ENCODE measurements at places on chromosomes 12 and 14.
A peak's percentile ranks its signal among the peaks of the same experiment; 100 is the strongest.

GRCh38 chr12:89129167-89129870 lies 223.0 kb downstream of the DUSP6 start:
- no peak for DNase-seq

GRCh38 chr12:30870491-30871265 lies 55.9 kb upstream of the TSPAN11 start:
- no peak for DNase-seq

DNA sequence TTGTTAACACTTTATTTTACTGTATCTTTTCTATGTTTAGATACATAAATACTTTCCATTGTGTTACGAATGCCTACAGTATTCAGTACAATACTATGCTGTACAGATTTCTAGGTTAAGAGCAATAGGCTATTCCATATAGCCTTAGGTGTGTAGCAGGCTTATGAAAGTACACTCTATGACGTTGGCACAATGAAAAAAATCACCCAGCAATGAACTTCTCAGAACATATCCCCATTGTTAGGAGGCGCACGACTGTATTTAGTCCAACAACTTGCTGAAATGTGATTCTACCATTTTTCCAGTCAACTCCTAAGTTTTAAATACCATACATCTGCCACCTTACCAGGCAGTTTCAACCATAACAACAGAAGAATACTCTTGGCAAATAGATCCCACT lies 1.8 kb downstream of the PARP11 start:
- DNase-seq, result no peak

- DNase-seq, result no peak
Measured at GRCh38 chr12:24537083-24537860, 411.6 kb downstream of the BCAT1 start.

- DNase-seq, result no peak
Measured at GRCh38 chr14:29528889-29529288, 398.8 kb downstream of the PRKD1 start.

GRCh38 chr14:91118511-91119068 lies 4.7 kb downstream of the DGLUCY start:
- no peak for DNase-seq

- DNase-seq, result no peak
Measured at GRCh38 chr14:95007921-95008320, 149.4 kb downstream of the DICER1 start.

- DNase-seq, result no peak
Measured at GRCh38 chr14:102315121-102315520, 4.4 kb upstream of the ZNF839 start.

DNA sequence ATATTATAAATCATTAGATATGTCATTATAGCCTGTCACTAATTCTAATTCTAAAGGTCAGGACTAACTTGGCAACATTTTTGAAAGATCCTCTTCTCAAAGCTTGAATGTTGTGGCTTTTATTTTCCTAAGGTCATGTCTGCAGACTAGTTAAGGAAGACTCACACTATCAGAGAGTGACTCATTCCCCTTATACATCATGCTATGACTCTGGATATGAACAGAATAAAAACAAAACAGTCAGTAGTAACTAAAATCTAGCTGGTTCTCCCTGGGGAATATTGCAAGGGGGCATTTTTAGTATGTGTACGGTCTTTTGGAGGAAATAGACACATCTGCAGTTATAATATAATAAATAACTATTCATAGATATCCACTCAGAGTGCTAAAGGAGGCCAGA lies 170.6 kb downstream of the SLC2A13 start:
- peak; percentile 27 for DNase-seq

GRCh38 chr12:118706437-118706836 lies 274.9 kb upstream of the SRRM4 start:
- no peak for DNase-seq

GRCh38 chr12:128852885-128853599 lies at the start of gene GLT1D1:
Gene GLT1D1, plus strand, starts transcription at chr12:128853478. Its CDS starts 104 bp downstream, at chr12:128853582.
- no peak for DNase-seq

GRCh38 chr12:24255920-24256665 lies 306.6 kb upstream of the SOX5 start:
- no peak for DNase-seq

- no peak for DNase-seq
Measured at GRCh38 chr14:23725528-23725927, 89.4 kb downstream of the DHRS2 start.

DNA sequence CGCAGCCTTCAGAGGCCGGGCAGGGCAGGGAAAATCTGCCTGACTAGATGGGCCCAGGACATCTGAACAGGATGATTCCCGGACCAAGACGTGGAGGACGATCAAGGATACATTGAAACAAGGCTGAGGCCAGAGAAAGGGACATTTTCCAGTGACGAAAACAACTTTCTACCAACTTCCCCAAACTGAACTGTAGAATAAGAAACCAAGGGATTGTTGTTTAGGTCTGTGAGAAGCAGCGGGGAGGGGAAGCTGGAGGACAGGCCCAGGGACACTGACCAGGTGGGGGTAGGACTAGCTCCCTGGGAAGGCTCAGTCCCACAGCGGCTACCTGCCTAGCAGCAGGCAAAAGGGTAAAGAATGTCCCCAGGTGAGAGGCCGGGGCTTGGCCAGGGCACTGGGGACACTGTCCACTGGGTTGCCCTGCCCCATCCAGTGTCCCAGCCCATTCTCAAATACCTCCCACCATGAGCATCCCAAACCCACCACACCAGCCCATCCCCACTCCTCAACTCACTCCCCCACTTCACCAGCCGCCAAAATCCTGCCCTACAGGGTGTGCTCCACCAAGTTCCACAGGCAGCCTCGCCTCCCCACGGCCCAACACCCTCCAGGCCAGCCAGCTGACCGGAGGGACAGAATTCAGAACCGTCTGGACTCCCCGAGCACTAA lies 995 bp downstream of the TNFRSF1A start:
- no peak for DNase-seq

- DNase-seq, result no peak
Measured at GRCh38 chr14:39555749-39556148, 123.5 kb upstream of the FBXO33 start.

DNA sequence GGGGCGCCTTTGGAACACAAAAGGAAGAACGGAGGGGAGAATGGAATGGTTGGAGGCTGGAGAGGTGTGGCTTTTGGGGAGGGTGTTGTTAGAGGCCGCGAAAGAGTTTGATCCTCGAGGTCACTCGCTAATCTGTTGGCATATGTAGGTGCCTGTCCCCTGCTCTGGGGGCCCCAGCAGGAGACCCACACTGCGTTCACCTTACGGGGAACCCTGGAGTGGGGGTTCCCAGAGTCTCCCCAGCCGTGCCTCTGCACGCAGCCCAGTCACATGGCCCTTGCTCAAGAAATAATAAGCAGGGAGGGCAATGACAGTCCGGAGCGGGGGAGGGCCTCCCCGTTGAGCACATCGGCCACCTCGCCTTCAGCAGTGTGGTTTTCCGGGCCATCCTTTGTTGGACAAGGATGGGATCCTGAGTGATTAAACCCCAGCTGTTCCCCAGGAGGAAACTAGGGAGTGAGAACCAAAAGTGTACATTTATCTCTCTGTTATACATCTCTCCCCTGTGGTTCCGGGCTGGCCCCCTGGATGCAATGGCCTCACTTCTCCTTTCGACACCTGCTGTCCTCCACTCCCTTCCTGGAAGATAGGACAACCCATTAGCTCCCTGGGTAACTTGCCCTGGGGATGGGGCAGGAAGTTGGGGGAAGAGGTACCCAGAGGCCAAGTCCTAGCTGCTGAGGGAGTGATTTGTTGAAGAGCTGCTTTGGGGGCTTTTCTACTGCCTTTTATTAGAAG lies 1.3 kb downstream of the PLEKHG3 start:
- DNase-seq, result no peak

DNA sequence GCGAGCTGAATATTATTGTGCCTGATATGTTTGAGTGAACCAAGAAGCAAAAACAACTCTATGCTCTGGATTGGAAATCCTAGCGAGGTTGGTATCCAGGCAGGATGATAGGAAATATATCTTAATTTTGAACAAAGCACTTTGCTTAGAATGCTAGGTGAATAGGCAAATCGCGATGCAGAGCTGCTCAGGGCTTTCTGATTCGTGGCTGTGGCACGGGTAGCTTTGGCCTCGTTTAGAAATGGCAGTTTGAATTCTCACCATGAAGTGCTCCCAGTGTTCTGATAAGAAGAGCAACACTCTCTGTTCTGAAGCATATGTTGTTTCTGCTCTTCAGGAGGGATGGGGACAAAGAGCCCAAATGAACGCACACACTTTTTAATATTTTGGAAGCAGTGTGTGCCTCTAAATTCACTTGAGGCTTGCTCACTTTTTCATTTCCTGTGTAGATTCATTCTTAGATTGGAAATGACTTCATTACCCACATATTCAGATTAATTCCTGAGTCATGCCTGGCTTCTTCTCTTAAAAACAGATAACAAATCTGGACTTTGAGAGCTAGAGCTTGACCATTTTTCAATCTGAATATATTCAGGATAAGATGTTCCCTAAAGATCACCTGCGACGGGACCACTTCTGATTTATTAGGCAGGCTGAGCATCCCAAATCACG lies 200.9 kb downstream of the RPAP3 start:
- DNase-seq, result peak; percentile 65

DNA sequence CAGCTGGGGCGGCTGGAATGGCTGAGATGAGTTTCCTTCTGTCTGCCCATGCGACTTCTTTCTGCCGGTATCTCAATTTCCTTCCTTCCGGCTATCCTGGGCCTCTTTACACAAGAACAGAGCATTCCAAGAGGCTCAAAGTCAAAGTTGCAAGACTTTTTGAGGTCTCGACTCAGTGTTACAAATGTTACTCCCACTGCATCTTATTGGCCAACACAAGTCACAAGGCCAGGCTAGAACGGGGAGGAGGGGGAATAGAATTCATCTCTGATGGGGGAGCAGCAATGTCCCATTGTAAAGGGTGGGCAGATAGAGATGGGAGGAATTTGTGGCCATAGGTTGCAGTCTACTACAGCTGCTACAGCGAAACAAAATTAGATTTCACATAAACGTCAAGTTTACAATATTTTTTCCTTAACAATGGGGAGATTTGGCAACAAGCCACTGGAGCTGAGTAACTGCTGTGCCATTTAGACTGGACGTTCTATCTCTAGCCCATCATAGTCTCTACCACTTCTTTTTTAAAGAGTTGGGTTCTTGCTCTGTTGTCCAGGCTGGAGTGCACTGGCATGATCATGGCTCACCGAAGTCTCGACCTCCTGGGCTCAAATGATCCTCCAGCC lies 9.5 kb upstream of the NYNRIN start:
- DNase-seq, result peak; percentile 25

DNA sequence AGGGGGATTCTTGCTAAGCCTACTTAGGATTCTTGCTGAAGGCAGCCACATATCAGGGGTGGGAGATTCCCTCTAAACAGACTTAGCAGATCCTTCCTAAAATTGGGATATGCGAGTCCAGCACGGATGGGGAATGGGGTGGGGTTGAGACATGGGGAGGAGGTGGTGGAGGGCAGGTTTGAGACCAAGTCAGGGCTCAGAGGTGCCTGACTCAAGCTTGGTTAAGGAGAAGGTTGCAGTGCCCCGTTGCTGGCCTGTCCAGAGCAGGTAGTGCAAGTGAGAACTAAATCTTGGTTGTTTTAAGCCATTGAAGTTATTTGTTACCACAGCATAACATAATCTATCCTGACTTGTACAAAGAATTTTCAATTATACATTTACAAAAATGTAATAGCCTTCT lies 359.7 kb downstream of the AACS start:
- DNase-seq, result no peak

DNA sequence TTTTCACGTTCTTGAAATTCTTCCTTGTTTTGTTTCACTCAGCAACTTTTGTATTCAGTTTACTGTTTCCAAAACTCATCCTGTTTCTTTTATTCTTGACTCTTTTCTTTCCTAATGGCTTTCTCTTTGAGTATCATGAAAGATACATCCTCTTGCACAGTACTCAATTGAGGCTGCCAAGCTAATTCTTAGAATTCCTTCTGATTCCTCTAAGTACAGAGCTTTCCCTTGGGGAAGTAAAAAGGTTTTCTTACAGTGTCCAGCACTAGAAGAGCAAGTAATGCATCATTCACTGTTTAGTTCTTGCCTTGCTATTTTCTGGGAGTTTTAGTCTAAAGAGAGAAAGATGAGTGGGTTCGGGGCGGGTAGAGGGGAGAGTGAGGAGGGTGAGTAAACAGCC lies 154.1 kb downstream of the NEDD1 start:
- DNase-seq, result no peak

- DNase-seq, result peak; percentile 74
Measured at GRCh38 chr12:70660620-70661219, 23.5 kb upstream of the PTPRB start.

GRCh38 chr14:20632448-20632830 lies 9.1 kb downstream of the OR6S1 start:
- no peak for DNase-seq

DNA sequence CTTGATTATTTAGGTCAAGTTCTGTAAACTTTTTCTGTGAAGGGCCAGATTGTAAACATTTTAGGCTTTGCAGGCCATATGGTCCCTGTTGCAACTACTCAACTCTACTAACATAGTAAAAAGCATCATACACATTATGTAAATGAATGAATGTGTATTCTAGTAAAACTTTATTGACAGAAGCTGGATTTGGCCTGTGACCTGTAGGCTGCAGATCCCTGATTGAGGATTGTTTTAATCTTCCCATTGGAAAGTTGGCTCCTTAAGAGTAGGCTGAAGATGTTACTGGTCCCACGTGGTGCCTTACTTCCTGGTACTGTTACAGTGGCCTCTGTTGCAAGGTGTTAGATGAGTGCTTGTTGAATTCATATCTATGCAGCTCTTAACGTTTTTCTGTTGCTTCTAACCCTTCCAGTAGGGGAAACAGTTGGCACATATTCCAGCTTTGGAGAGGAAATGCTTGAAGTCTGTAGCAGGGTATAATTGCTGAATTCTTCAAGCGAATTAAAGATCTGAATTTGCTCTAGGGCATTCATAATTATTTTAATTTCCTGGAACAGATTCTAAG lies 133.6 kb upstream of the DNM1L start:
- no peak for DNase-seq

- DNase-seq, result no peak
Measured at GRCh38 chr14:104133496-104133895, 4.9 kb upstream of the KIF26A start.

All from fibroblast of skin of abdomen (primary cell).